ENCODE measurements at places on chromosomes 3 and 15.

- DNase-seq, result no peak
Observed at GRCh38 chr3:78976200-78976599, 791.6 kb downstream of the ROBO1 start.

DNA sequence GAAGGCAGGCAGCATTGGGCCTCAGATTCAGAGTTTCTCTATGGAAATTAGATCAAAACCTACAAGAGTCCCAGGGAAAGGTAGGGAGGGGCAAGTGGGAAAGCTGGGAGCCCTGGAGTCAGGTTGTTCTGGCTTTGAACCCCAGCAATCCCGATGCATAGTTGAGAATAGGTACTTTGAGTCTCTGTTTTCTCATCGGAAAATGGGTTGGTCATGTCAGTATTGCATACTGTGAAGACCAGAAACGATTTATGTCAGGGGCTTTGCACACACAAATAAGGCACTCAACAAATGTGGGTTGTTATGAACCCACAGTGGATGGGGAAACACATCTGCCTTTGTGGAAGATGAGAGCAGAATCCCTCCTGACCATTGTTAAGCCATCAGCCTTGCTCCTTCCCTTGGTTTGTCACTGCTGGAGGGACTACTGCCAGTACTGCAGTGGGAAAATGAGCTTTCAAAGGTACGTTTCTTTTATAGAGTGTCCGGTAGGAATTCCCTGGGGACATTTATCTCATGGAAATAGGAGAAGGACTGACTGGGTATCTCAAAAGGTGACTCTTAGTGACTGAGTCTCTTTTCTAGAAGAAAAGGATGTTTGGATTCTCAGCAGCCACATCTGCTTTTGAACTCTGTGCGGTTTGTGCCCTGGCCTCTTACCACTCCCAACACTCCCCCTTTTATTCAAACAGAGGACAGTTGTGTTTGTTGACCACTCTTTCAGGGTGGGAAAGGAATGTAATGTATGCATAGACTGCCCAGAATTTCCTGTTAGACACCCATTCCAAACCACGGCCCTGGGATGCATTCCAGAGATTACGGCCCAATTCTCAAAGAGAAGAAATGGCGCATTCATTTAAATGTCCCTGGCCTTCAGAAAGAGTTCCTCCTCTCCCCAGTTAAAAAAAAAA, 54.6 kb upstream of the VILL start:
- no peak for DNase-seq

- no peak for DNase-seq
Observed at GRCh38 chr3:154022606-154023005, 98.6 kb upstream of the ARHGEF26 start.

DNA sequence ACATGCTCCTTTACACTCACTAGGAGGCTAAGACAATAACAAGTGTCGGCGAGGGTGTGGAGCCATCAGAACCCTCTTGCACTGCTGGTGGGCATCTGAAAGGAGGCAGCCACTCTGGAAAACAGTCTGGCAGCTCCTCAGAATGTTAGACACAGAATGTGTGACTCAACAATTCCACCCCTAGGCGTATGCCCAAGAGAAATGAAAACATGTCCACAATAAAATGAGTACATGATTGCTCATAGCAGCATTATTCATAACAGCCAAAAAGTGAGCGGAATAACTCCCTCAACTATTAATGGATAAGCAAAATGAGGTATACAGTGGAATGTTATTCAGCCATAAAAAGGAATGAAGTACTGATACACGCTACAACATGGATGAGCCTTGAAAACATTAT, 57.8 kb downstream of the WNT7A start:
- no peak for DNase-seq

GRCh38 chr3:44252332-44252959, 10.8 kb downstream of the TOPAZ1 start:
- DNase-seq, result no peak

- DNase-seq, result no peak
Observed at GRCh38 chr3:30743641-30744317, 137.4 kb downstream of the TGFBR2 start.

DNA sequence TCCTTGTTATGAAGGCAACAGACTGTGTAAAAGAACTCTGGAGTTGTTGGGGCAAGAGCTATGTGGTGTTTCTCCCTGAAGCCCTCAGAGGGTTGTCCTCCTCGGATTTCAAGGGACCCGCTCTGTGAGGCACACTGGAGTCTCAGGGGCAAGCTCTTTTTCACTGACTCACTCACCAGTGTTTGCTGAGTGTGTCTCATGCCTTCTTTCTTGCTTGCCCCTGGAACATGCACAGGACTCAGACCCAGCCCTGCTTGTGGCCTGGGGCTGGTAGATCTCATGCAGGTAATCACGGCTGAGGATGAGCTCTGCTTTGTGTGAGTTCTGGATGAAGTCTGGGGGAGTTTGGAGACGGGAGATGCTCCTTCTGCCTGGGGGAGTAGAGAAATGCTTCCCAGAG, 93.7 kb downstream of the CACNA1D start:
- DNase-seq, result no peak

DNA sequence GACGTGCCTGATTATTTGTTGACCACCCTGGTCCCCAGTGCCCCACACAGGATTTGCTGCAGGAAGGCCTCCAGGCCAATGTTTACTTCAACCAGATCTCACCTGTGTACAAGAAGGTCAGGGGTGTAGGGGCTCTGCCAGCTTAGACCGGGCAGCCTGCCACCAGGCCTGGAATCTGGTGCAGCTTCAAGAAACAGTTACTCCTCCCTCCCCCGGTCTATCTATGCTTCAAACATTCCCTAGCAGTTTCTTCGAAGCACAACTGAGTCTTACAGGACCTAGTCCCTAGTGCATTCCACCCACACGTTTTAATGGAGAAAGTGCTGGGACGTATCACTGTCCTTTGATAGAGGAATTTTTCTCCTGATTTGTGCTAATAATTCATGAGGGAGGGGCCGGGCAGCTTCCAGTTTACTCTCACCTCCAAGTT, 8.0 kb downstream of the SH3BP5 start:
- DNase-seq, result no peak

GRCh38 chr3:162170581-162170980, 674.0 kb downstream of the OTOL1 start:
- no peak for DNase-seq
